OCI-LY7 (cell line): ENCODE measurements at places on chromosomes 4 and X.

DNA sequence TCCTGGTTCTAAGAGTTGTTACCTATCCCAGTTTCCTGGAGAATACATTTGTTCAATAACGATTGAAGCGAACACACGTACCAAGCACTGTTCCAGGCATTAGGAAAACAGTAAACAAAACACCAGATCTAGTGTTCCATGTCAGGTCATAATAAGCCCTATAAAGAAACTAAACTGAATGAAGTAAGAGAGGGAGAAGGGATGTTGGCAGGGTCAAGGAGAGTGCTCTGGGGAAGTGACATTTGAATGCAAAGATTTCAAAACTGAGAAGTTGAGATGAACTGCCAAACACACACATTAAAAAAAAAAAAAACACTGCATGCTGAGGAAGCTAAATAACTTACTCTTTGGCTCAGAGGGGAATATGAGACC lies 14.4 kb upstream of the ENAM start:
- DNase-seq = peak; percentile 29

DNA sequence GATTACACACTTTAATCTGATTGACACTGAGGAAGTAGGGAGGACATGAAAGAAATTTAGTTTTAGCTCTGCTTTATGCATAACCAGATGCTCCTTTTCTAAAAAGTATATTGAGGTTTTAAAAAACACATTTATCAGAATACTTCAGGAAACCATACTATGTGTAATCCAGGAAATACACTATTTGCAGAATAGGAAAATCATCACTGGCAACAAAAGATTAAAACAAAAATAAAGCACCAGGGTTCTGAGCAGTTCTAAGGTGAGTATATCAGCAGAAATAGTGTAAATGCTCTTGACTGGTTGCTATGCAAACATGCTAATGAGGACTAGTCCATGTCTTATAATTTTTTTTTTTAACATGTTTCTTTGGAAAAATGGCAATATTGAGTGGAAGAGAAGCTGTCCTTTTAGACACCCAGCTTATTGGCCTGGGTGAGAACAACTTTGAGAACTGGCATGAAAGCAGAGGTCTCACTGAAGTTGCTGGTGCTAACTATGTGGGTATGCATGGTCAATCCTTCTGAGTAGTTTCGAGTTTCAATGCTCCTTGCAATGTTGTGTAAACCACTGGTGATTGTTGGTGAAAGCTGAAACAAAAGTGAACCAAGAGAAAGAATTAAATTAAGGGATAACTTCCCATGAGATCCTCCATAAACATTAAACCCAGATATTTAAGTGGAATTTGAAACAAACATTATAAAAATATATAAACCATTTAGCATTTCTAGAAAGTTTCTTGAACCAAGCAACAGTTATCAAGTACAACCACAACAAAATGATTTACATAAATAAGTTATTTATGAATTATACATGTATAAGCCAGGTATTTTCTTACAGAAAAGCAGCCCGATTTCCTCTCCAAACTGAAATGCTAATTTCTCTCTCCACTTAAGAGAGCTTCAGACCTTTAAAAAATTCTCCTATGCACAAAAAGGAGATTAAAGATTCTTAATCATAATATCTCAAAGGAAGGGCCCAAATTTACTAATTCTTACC lies 20.4 kb upstream of the SCD5 start:
- no peak for DNase-seq

GRCh38 chrX:44973420-44973932 lies 100.5 kb downstream of the KDM6A start:
- DNase-seq = no peak

GRCh38 chr4:151718984-151719955 lies 41.5 kb downstream of the GATB start:
- DNase-seq = no peak

GRCh38 chrX:39802908-39803307 lies 294.9 kb downstream of the BCOR start:
- DNase-seq = no peak

DNA sequence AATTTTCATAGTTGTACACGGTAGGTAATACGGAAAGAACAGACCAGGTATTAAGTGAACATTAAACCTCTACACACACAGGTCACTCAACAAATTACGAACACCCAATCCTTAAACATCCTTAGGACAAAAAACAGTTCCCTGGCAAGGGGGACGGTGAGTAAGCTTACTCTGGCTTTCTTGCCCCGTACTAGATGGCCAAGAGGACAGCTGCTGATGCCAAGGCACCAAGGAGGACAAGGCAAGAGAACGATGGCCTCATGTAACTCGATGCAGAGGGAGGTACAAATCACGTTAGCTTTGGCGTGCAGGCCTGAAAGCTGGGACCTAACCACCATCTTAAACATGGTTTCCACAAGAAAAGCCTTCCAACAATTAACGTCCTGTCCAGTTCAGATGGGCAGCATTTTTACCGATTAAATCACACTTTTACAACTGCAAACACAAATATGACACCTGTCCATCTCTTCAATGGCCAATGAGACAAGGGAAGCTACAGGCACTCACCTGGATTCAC lies 23.7 kb downstream of the FAT1 start:
- DNase-seq = no peak

GRCh38 chrX:31209005-31209628 lies 137.3 kb upstream of the FTHL17 start:
- DNase-seq = no peak

DNA sequence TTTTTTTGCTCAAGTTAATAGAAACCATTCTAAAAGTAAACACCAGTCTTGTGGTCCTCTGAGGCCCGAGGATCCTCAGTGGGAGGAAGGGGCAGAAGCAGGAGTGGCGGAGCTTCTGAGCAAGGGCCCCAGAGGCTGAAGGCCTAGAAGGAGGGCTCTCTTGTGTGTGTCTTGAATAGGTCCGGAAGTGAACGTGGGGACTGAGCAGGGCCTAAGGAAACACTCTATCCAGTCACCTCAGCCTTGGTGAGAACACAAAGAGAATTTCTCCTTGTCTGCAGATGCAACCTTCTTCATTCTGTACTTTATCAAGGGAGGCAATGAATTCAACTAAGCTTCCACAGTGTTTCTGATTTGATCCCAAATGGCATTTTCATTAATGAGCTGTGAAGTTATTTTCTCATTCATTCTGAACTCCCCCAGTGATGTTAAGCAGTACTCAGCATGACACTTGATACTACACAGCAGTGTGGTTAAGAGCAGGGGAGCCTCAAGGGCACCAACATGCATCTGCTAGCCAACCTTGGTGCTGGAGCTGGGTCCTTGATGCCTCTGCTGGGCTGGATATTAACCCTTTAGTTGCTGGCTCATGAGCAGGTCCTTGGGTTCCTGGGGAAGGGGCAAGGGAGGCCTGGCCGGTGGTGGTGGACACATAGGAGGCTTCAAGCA lies 64.7 kb downstream of the RBM47 start:
- peak; percentile 61 for DNase-seq

GRCh38 chr4:168831919-168832762 lies 177.9 kb downstream of the CBR4 start:
- DNase-seq = peak; percentile 68

DNA sequence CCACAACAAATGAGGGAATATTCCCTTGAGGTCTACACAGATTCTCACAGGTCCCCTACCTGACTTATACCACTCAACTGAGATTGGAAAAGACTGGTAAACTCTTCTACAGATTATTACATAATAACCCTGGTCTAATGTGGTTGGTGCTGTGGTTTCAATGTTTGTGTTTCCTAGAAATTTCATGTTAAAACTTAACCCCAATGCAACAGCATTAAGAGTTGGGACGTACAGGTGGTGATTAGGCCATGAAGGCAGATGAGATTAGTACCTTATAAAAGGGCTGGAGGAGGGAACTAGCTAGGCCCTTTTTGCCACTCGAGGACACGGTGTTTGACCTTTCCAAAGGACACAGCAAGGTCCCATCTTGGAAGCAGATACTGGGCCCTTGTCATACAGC lies 84.3 kb upstream of the TAPT1 start:
- no peak for DNase-seq

DNA sequence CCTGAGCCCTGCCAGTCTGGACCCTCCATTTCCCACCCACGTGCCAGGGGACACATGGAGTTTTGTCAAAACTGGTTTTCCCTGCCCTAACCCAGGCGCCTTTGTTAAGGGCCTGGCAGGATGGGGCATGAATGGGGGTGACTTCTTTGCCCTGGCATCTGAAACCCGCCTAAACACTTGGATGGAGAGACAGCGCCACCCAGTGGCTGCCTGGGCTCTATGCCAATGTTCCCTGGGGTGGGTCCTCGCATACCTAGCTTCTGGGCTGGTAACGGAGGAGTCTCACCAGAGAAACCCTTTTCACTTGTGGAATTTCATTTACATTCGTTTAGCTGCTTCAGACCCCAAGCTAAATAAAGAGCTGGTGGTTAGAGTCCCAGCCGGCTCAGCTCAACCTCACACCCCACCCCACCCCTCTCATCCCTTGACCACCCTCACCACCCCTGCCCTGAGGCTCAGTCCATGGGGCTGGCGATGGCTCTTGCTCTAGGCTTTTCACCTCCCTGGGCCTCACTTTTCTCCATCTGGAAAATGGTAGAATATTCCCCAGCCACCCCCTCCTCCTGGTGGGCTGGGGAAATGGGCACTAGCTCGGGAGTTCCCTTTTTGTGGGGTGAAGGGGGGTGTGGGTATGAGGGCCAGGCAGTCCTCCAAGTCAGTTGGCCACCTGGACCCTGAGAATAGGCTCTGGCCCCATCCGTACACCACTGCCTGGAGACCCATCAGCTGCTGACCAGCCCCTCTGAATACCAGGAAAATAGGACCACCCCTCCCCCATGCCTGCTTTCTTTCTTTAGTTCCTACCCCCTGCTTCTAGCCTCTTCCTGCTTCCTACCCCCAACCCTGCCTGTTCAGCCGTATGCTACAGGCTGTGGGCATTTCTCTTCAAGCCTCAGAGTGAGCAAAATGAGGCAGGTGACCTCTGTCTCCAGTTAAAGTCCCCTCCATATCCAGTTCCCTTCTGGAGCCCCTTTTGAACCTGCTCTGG lies 57.1 kb upstream of the PJA1 start:
- peak; percentile 63 for DNase-seq

DNA sequence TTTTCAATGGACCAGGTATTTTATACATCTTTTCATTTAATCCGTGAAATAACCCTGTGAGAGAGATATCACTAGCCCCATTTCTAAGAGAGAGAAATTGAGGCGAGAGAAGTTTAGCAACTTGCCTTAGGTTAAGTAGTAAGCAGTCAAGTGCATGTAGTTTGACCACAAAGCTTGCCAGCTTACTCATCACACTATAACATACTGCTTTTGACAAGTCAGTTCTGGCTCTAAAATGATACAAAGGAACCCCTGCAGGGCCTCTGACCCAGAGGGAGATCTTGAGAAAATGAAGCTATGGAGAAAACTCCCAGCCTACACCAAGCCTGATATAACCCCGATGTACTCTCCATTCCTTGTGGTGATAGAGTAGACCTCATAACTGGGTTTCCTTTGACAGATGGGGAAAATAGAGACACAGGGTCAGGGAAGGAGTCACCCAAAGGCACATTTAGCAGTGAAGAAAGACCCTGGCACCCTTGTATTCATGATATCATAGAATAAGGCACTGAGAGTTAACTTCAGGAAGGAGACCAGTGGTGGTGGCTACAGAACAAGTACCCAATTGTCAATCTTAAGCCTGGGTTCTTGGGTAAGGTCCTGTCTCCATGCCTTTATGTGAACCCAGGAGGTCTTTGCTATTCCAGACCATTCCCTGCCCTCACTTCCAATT lies 60.2 kb upstream of the MSN start:
- DNase-seq = no peak

DNA sequence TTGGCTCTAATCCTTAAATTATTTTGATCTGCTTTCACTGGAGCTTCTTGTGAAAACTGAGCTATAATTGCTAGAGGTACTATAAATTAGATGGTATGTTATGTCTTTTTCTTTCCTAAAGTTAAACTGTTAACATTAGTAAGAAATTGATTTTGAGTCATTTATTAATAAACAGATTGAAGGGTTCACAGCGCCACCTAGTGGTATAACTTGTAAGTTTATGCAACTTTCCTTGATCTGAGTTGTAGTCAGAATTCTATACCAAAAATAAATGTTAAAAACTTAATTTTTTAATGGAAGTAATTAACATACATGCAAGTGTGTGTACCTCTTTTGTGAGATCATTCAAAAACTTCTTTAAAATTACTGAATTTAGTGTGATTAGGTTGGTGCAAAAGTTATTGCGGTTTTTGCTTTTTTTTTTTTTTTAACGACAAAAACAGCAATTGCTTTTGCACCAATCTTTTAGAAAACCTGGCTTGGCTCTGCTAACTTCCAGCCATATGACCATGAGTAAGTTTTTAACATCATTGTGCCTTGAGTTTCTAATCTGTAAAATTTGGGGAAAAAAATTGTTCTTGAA lies 151.5 kb downstream of the CENPC start:
- DNase-seq = peak; percentile 59

- no peak for DNase-seq
Observed at GRCh38 chr4:142128529-142128928, 492.1 kb downstream of the IL15 start.

GRCh38 chr4:177975315-177975987 lies 533.2 kb upstream of the AGA start:
- no peak for DNase-seq

DNA sequence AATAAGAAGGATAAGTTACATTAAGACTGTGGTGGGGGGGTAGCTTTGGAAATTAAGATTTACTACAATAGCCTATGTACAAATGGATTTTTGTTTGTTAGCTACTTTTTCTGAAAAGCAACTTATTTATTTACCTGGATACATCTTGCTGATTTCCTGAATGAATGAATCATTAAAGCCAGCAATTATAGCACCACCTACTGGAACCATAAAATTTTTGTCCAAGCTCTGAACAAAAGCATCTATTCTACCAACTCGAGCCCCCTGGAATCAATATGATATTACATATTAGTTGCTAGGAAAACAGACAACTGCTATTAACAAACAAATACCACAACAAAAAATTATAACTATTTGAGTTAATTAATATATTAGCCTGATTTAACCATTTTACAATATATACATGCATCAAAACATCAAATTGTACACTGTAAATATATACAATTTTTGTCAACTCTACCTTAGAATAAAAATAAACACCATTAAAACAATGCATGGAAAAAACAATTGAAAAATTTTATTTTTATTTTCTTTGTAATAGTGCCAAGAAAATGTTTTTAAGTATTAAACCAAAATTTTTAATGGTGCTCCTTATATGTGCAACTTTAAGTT lies 15.3 kb downstream of the SEPSECS start:
- peak; percentile 36 for DNase-seq

DNA sequence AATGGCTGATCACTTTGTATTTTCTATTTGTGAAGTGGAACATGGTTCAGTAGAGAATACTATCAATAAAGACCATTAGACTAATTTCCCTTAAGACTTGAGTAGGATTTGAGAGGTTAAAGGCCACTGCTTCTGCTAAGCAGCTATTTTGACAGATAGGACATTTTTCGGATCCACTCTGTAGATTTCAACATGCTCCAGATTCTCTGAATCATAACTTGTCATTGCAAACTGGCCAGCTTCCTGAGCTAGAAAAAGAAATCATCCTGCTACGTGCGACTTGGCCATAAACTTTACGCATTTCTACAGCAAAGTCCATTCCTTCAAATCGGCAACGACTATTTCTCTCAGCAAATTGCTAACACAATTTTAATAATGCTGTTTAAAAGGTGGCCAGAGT lies 55.2 kb downstream of the MGST2 start:
- DNase-seq = no peak
